ENCODE measurements at places on chromosomes 7 and 10.

DNA sequence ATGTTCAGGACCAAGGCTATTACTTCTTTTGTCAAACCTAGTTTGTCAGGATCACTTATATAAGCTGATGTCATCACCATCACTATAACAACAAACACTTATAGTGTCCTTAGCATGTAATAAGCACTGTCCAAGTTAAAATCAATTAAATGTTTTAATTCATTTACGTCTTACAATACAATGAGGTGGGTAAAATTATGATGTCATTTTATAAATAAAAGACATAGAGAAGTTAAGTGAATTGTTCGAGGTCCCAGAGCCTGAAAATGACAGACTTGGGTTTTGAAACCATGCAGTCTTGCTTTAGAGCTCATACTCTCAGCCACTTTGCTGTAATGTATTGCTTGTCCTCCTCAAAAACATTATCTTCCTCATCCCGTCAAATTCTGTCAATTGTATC is 48.3 kb downstream of the SLC13A1 start:
- DNase-seq, result no peak

DNA sequence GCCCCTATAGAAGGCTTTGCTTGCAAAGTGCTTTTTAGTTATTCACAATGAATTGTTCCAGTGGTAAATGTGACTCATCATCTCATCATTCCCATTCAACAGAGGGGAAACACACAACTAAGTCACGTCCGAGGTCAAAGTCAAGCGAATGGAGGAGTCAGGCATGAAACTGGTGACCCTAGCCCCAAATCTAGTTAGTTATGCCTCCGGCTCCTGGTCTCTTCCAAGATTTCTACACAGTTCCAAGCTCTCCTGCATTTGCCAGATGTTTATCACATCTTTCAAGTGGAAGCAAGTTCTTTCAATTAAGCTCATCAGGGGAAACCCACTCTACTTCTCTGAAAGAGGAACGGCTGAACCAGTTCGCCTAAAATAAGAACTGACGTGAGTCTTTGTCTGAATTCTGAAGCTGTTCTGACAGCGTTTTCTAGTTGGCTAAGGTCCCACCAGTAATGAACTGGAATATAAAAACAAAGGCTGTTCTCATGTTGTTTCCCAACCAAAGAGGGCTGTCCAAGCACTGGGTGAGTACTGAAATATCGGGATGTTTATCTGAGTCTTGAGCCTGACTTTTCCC is 140.9 kb upstream of the NRBF2 start:
- DNase-seq, result no peak

DNA sequence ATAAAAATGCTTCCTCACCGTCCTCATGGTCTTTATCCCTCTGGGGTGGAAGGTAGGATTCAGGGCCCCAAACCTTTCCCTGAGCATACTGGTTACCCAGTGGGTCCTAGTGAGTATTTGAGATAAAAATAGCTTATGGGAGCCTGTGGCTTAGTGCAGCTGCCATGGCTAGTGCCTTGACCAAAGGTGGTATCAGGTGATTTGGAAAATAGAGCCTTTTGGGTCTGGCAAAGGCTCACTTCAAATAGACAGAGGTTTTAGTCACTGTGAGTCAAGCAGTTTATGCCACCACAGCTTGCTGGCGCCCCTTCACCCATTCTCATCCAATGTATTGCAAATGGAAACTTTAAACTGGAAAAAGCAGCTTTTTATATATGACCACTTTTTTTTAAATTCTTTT is 30.4 kb downstream of the PLAU start:
- no peak for DNase-seq

DNA sequence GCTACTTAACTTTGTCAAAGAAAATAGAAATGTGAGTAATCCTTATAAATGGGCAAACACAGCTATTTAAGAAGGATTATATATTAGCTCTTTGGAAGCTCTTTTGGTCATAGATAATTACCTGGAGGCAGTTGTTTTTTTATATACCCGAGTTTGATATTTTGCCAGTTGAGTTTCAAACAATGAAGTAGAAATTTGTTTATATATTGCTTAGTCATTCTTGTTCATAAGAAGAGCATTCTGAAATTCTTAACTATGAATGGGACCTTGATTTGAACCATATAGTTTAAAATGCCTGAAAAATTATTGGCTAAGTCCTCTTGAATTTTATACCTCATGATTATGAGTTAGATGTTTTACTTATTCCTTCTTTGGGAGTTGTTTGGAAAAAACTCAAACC is 36.4 kb downstream of the MINPP1 start:
- no peak for DNase-seq

DNA sequence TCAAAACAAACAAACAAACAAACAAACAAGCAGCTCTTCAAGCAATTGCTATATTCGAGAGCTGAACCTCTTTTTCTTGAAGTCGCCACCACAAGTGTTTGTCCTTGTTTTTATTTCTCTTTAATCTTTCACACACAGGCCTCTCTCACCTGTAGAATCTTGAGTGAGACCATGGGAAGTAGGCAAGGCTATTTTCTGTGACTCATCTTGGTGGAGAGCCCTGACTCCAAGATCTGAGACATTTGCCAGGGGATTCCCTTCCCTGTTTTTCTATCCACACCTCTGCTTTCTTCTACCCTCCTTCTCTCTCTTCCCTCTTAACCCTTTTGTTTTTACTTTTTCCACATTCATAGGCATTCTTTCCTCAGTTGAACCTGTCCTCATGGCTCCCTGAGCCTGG is 8.0 kb upstream of the TAS2R60 start:
- DNase-seq, result no peak

- DNase-seq, result no peak
Measured at GRCh38 chr7:14841869-14842268, 60.7 kb downstream of the DGKB start.

- DNase-seq, result no peak
Measured at GRCh38 chr7:112481833-112482670, 1.3 kb downstream of the LSMEM1 start.

GRCh38 chr7:37489703-37490102 is 41.0 kb upstream of the ELMO1 start:
- no peak for DNase-seq
